ENCODE measurements at places on chromosomes 6 and 20. TPM values are rescaled to one million over a fixed set of nuclear protein-coding genes. Genes with fewer than 3 reads are reported as not detected.

OPRM1 gene
- 1.7 TPM for total RNA-seq

SLC22A7 gene
- 0.31 TPM for total RNA-seq

SEL1L2 gene
- total RNA-seq = 0.62 TPM

TAF11 gene
- total RNA-seq = 32.4 TPM

Data from occipital lobe (tissue), 3 donors.